ENCODE measurements at places on chromosomes 12 and 14.

GRCh38 chr12:89470741-89471509, 53.7 kb downstream of the GALNT4 start:
- DNase-seq: peak; percentile 29

DNA sequence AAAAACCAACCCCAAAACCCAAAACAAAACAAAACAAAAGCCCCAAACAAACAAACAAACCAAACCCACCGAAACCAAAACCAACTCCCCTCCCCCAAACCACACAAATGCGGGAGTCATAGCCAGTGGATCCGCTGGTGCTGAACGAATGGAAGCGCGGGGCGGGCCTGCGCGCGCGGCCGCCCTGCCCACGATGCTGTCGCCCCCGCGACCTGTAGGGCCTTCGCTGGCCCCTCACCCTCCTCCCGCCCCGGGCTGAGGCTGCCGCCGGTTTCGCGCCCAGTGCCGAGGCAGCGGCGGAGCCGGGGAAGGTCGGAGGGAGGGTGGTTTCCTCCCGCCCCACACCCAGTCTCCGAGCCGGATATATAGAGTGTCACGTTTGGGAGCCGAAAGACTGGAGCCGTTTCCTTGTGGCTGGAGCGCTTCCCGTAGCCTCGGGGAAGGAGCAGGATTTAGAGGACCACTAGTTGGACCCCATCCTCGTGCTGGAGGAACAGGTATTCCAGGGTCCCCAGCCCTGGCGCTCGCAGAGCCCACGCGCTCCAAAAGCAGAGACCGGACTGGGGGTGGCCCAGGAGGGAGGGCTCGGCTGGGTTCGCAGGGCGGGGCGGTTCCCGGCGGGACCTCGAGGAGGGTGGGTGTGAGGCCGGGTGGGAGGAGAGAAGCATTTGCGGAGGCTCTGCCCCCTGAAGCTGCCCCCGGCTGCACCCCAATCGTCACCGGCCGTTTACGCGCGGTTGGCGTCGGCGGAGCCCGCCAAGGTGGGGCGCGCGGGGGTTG, at the start of gene FAR2:
Gene FAR2, plus strand, starts transcription at position 368 of the 780 bp plus-strand sequence. CDS start 121,172 bp downstream, outside the sequence.
- DNase-seq: peak; percentile 55

- no peak for DNase-seq
Observed at GRCh38 chr12:67788118-67788517, 139.6 kb downstream of the DYRK2 start.

- DNase-seq: no peak
Observed at GRCh38 chr14:86055512-86056075, 525.6 kb downstream of the FLRT2 start.

- no peak for DNase-seq
Observed at GRCh38 chr14:92035890-92036289, 4.0 kb downstream of the TRIP11 start.

DNA sequence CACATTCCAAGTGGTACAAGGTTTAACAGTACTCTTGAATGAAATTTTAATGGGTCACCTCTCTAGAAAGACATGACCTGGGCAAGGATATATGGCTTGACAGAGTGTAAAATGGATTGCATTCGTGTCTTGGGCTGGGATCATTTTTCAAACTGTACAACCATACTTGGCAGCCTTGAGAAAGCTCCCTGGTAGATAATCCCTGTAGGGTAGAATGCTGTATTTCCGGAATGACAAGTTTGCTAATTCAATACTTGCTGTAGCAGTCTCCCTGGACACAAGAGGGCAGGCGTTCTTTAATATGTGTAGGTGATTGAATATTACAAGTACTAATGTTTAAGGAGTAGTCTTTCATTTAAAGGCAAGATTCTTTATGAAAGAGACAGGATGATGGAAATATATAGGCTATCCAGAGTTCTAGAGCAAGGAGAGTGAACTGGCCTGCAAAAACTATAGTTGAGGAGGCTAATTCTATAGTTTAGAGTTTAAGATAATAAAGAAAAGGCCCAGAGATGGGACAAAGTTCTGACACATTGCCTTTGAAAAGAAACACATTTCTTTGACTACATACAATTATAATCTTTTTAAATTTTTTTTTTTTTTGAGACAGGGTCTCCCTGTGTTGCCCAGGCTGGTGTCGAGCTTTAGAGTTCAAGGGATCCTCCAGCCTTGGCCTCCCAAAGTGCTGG, 53.4 kb downstream of the PLBD1 start:
- no peak for DNase-seq

GRCh38 chr12:128947209-128947608, 93.9 kb downstream of the GLT1D1 start:
- no peak for DNase-seq

GRCh38 chr12:857611-858010, 91.9 kb downstream of the RAD52 start:
- no peak for DNase-seq

DNA sequence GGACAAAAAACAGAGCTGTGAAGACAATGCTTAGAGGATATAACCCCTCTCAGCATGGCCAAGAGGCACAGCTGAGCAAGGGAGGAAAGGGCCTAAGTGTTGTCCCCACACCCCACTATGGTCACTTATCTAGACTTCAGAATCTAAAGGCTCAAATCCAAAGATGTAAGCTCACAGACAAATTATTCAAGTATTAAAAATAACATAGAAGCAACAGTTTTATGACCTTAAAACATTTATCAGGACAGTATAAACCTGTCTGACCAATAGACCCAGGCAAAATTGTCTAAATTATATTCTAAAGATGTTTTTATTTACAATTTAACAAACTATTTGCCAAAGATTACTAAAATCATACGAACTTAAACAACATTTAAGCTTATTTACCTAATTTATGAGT, 28.1 kb upstream of the PRICKLE1 start:
- DNase-seq: no peak

DNA sequence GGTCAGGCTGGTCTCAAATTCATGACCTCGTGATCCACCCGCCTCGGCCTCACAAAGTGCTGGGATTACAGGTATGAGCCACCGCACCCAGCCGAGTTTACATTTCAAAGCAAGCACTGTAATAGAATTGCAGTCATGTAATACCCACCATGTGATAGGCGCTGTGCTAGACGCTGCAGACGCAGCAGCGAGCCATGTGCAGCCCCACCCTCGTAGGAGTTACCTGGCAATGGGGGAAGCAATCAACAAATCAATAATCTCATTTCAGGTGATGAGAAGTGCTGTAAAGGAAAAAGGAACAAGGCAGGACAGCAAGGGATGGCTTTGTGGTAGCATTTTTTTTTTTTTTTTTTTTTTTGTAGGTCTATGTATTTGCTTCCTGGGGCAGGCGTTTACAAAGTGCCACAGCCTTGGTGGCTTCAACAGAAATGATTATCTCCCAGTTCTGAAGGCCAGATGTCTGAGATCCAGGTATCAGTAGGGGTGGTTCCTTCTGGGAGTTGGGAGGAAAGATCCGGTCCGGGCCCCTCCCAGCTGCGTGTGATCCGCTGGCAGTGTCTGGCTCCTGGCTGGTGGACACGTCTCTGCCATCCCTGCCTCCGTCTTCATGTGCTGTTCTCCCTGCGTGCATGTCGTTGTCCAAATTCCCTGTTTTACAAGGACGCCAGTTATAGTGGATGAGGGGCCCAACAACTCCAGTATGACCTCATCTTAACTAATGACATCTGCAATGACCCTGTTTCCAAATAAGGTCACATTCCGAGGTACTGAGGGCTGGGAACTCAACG, 72.8 kb downstream of the TNFAIP2 start:
- DNase-seq: no peak

DNA sequence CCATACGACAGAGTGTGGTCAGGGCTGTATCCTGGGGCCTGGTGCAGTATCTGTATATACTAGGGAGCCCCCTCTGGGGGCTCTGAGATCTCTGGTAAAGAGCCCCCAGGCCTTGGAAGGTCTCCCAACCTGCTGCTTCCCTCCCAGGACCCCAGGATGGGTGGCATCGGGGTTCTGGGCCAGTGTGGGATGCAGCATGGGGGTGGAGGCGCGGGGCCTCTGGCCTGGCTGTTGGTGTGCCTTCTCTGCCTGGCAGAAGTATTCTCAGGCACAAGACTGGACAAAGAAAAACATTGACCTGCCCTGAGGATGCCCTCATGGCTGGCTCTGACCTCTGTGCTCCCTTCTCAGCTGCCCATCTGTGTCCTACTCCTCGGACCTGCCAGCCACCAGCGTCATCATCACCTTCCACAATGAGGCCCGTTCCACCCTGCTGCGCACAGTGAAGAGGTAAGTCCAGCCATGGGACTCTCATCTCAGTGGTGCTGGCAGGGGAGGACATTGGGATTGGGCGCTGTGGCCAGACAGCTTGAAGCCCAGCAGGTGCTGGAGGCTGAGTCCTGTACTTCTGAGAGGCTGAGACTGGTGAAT, 64.5 kb downstream of the GALNT16 start:
- no peak for DNase-seq

DNA sequence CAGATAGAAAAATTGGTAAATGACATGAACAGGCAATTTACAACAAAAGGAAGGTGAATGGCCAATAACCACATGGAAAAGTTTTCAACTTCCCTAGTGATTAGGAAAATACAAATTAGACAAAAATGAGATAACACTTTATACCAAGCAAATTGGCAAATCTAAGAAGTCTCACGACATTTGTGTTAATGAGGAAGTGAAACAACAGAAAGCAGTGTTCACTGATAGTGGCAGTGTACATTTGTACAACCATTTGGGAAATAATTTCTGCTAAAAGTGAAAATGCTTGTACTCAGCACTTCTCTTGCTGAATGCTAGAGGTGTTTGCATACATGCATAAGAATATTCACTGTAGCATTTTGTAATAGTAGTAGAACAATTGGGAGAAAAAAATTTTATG, 126.6 kb downstream of the LLPH start:
- DNase-seq: no peak

DNA sequence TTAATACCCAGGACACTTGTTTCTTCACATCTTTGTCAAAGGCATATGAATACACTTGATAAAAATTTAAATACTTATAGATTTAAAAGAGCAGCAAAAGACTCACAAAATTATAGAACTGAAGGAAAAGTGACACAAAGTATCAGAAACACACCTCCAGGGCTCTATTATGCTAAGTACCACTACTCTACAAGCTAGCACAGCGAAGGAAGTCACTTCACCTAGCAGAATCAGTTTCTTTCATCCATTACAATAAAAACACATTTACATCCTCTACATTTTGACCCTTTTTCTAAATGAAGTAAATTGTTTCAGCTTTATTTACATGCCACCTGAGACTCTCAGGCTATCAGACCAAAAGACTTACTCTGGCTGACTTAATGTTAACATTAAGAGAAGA, 26.6 kb upstream of the PTPRB start:
- DNase-seq: no peak

- DNase-seq: no peak
Observed at GRCh38 chr12:114711689-114712152, 27.7 kb upstream of the TBX3 start.

DNA sequence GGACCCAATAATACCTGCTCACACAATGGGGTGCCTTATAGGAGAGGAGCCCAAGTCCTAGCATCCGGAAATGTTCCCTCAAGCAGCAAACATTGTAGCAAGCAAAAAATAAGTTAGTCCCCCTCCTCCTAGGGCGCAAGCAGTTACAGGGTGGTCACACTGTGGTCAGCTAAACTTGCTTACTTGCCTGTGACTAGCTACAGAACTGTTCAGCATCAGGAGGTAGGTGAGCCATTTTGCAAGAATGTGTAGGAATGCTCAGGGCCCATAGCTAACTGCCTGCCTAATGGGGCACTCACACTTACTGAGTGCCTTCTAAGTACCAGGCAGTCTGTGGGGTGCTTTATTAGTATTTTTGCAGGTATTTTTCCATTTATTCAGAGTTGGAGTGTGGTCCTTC, 154.6 kb upstream of the GRIN2B start:
- no peak for DNase-seq

DNA sequence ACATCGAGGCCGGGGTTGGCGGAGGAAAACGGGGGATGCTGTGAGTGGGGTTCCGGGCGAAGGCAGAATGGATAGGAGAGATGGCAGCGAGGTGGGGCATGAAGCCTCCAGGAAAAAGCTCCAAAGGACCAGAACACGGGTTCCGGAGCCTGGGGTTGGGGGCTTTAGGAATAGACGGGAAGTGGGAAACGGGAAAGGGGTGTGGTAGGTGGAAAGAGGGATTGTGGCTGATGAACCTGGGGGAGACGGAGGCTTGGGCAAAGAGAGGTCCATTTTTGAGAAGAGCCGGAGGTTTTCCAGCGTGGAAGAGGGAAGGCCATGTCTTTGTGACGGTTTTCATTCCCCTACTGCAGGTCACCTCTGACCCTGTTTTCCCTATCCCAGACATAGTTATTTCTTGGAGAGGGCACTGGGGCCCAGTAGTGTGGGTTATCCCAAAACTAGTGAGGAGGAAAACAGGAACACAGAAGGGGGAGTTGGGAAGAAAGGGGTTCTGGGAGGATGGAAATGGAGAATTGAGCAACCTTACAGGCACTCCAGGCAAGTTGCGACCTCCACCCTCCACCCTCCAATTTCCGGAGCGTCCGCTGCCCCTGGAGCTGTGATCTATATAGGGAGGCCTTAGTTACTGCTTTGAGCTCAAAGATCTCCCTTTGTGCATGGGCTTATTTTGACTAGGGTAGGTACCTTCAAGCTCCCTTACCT, 1.1 kb downstream of the ATN1 start:
- DNase-seq: no peak

GRCh38 chr14:105021656-105022275, 883 bp upstream of the CDCA4 start:
- DNase-seq: peak; percentile 50

Measured in NCI-H1105 (cell line).